ENCODE measurements at places on chromosomes 6 and 20.

DNA sequence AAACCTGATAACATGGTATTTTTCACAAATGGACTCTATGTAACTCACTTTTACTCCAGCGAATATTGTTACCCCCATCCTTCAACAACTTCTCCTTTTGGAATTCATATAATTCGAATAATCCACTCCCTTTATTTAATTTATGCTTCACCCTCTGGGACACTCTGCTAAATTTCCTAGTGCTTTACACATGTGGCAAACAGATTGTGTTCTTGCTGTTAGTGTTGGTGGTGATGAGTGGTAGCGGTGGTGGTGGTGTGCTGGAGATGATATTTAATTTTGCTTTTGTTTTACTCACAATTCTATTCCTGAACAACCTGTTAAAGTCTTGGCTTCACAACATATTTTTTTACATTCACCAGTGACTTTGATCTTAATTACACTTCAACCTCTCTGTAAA, 32.8 kb downstream of the HTR1B start:
- no peak for ATAC-seq

GRCh38 chr6:15490242-15491100, 172.4 kb downstream of the DTNBP1 start:
- peak; percentile 72 for ATAC-seq

DNA sequence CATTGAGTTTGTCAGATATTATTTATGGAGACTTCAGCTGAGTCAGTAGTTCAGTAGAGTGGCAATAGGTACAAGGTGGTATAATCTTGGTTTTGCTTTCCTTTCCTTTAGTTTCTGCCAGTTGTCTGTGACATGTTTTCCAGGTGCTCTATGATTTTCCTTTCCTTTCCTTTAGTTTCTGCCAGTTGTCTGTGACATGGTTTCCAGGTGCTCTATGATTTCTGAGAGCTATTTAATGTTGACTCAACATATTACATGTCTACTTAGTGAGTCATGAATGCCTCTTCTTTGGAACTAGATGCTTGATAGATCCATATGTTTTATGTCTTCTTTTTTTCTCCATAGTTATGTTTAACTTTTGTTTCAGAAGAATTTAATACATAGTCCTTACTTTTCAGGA, 186.4 kb upstream of the DEFB112 start:
- no peak for ATAC-seq

GRCh38 chr6:127484212-127484863, 25.1 kb upstream of the KIAA0408 start:
- peak; percentile 92 for ATAC-seq

DNA sequence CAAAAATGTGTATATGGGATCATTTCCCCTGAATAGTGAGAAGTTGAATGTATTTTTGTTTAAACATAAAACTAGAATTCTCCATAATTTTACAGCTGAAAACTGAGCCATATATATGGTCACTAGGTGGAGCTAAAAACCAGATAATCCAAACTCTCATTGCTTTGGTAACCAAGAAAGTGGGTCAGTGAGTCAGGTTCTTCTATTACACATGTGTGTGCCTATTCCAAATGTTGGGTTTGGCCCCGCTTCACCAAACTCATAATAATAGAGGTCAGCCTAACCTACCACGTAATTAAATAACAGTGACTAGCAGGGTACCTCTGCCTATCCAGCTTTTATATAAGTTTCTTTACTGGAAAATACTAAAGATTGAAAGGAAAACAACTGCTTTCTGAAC, 19.3 kb upstream of the RNGTT start:
- ATAC-seq: peak; percentile 70

- peak; percentile 55 for ATAC-seq
Observed at GRCh38 chr20:51639206-51639832, 96.8 kb upstream of the NFATC2 start.

- peak; percentile 98 for ATAC-seq
Observed at GRCh38 chr20:2873010-2873746, at the start of gene PTPRA. PTPRA (plus strand) TSS chr20:2873481; CDS start chr20:2964278, 90,797 bp downstream.

DNA sequence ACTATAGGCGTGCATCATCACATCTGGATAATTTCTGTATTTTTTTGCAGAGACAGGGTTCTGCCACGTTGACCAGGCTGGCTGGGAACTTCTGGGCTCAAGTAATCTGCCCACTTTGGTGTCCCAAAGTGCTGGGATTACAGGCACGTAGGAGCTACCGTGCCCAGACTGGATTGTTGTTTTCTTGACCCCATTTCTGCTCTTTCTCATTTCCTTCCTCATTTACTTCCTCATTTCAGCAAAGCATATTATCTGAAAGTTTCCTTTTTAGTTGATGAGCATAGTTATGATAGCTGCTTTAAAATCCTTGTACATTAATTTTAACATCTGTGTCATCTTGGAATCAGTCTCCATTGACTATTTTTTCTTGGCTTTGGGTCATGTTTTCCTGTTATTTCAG, 301.0 kb upstream of the RUNX2 start:
- ATAC-seq: no peak

- ATAC-seq: no peak
Observed at GRCh38 chr20:40606237-40606636, 82.8 kb downstream of the MAFB start.

DNA sequence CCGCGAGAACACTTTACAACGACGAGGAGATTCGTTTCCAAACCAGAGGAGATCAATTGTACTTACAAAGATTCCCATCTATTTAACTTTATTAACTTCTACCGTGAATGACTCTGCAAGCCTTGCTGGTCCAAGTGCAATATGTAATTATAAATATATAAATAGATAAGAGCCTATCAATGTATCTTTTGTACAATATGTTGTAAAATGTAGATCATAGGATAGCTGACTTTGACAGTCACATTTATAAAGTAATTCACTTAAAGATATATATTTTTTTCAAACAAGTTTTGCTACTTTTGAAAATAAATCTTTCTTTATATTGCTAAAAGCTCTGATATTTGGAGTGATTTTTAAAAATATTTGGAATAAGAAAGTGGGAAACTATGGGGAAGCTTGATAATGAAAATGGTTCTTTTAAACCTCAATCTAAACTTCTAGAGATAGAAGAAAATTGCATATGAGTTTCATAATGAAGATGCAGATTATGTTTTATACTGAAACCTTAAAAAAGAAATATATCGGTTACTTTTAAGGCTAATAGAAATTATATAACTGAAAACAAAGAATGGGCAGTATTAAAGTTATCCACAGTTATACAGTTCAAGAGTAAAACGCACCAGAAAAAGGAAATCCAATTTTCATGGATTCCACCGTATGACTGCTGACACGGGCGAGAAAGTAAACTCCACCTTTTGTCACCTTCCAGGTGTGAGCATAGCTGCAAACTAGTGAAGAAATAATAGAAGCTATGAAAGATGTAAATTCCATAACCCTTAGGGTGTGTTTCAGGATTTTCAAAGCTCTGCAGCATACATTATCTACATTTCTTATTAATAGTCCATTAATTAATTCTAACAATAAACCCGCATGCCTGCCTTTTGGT, 3.3 kb downstream of the TCF21 start:
- no peak for ATAC-seq

GRCh38 chr6:1110164-1110563, 201.7 kb upstream of the FOXQ1 start:
- no peak for ATAC-seq

DNA sequence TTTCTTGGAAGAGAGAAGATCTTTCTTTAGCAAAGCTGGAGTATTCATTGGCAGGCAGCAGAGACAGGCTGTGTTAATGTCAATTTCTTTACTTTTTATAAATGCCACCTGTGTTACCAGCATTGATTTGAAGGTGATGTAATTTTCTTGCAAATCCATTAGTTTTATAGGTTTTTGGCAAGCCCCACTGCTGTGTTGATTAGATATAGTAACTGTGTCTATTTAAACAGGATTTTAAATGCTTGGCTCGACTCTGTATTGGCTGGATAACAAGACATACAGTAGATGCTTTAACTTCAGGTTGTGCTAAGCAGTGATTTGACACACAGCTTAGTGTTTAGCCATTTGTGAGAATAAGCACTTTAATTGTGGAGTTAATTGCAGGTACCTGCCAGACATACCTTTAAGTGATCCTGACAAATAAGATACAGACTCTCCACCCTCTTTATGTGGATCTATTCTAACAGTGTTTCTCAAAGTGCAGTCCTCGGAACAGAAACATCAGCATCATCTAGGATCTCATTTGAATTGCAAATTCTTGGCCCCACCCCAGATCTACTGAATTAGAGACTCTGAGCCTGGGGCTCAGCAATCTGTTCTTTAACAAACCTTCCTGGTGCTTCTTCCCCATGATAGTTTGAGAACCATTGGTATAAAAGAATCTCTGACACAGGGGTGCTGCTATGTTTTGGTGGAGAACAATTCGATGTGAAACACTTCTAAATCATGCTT, 397.5 kb downstream of the HDGFL1 start:
- ATAC-seq: no peak
